ENCODE measurements at places on chromosomes 16 and 17.
A peak's percentile ranks its signal among the peaks of the same experiment; 100 is the strongest.

DNA sequence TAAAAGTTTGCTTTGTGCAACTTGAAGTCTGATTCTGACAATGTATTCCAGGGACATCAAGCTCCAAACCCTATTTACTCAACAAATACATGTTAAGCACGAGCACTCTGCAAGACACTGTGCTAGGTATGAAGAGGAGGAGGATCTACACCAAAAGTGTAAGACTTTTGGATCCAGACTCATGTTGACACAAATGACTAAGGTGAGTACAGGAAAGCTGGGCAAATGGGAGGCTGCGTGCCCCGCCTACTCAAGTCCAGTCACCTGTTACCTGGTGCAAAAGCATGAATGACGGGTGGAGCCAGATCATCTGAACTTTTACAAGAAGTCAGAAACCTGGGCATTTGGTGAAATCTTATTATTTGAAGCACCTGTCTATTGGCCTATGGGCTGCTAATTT lies 120.7 kb downstream of the ABCC12 start:
- DNase-seq: no peak

DNA sequence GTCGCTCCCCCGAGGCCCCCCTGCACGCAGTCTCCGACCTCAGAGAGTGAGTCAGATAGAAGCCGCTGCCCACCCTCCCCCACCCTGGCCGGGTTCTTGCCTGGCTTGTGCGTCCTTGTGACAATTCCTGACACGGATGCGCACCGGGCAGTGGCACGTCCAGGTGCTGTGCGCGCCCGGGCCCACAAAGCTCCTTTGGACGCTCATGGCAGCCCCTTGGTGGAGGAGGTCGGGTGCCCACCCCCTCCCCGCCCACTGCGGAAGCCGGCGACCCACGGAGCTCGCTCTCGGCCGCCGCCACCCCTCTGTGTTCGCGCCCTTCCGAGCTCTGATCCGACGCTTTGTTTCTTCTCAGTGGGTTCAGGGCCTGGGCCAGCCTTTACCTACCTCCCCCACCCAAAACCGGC lies 662 bp upstream of the TUBB3 start:
- no peak for DNase-seq

DNA sequence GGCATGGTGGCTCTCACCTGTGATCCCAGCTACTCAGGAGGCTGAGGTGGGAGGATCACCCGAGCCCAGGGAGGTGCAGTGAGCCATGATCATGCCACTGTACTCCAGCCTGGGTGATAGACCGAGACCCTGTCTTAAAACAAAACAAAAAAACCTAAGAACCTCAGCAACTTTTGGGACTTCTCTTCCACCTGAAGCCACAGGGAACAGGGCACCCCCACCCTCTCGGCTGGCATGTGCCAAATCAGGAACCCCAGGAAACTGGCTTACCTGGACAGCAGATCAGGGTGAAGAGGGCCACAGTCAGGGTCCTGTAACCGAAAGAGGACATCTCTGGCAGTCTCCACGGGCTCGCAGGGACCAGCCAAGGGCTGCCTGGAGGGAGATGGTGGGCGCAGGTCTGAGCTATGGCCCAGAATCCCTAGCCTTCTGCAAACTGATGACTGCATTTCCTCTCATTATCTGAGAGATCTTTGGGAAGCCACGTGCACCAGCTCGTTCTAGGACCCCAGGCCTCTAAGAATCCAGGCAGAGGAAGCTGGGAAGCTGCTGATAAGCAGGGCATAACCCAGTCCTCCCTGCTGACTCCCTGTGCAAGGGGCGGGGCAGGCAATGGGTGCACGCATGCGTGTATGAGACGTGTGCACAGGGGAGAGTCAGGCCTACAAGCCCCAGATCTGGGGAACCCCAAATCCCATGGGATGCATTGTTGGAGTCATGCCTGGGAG lies 8.4 kb downstream of the PRR29 start:
- no peak for DNase-seq

- no peak for DNase-seq
Measured at GRCh38 chr16:56795011-56795410, 65.1 kb downstream of the NUP93 start.

DNA sequence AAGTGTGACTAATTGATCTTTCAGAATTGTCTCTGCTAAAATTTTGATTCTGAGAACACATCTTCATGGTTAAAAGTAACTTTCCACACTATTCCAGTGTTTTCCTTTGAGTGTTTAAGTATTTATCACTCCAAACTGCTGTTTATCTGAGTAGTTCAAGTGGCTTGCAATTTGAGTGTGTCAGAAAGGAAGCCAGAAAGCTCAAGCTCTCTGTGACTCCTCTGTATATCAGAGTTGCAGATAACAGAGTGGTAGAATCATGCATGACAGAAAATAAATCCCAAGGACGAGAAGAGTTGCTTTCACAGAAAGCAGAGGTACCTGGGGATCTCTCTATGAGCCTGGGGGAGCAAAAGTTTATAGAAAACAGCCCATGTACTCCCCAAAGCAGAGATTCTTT lies 130.0 kb downstream of the CYB561 start:
- DNase-seq: no peak

GRCh38 chr17:60139438-60140285 lies 10.1 kb upstream of the CA4 start:
- DNase-seq: no peak

DNA sequence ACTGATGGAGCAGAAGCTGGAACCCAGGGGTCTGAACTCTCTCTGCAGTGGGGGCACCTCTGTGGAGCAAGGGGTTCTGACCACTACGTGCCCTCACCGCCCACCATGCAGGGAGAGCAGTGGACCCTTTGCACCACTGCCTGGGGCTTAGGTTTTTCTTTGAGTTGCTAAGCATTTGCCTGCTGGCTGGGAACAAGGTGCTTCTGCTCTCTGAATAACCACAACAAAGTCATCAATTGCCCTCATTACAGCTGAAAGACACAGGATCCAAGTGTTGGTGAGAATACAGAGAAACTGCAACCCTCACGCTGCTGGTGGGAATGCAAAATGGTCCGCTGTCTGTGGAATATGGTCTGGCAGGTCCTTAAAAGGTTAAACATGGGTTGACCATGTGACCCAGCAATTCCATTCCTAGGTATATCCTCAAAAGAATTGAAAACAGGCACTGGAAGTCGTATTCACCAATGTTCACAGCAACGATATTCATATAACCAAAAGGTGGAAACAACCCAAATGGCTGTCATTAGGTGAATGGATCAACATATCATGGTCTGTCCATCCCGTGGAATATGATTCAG lies 22.8 kb downstream of the NLRC3 start:
- DNase-seq: no peak

DNA sequence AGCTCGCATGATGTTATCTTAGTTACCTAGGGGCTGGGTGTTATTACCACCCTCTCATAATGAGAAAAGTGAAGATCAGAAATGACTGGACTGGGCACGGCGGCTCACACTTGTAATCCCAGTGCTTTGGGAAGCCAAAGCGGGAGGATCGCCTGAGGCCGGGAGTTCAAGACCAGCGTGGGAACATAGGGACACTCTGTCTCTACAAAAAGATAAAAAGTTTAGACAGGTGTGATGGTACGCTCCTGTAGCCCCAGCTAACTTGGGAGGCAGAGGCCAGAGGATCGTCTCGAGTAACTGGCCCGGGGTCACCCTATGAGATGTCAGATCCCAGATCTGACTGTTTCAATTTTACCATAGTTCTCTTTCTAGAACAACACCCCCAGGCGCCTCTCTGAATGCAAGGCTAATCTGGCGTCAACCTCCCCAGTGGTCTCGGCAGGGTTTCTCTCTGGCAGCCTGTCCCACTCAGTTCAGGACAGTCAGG lies 1.9 kb upstream of the CCDC102A start:
- no peak for DNase-seq

- DNase-seq: no peak
Measured at GRCh38 chr16:10940501-10941079, 1.7 kb downstream of the DEXI start.

DNA sequence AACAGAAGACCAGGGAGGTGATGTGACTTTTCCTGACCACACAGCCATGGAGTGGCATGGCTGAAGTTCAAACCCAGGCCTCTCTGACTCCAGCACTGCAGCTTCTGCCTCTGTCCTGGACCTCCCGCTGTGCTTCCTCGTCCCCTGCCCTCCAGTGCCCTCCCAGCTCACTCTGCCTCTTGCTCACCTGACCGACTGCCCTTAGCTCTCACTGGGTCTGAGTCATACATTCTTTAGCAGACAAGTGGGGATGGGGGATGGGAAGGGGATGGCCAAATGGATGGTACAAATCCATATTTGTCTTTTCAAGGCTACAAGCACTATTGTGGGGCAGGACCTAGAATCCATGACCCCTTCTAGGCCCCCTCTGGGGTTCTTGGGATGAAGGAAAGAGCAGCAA lies 33.0 kb downstream of the PITPNM3 start:
- no peak for DNase-seq

DNA sequence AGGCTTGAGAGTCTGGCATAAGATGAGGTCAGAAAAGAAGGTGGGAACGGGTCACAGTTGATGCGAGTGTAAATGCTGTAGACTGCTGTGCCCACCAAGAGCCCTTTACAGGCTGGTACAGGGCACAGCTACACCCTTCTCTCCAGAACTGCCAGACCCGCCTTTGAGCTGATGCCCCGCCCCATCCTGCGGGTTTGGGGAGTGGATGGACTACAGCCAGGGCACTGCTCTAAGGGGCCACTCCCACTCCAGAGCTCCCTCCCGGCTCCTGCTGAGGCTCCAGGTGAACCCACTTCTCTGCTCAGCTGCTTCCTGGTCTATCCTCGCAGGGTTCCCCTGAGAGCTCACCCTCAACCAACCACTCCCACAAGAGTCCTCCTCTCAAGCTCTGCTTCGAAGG lies 12.3 kb downstream of the MEIOB start:
- DNase-seq: no peak

DNA sequence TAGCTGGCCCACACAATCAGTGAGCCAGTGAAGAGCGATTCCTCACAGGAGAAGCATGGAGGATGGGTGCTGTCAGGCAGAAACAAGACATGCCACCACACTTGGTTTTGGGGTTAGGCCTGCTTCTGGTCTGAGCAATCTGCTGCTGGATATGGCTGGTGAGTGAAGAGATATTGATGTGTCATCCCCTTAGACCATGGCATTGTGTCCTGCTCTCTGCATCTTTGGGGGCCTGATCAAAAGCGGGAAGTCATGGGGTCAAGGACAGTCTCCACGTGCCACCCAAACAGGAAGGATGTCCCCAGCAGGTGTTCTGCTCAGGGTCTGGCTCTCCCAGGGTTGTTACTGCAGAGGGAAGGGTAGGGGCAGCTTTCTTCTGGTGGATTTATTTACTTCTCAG lies 140.7 kb downstream of the PRKCB start:
- DNase-seq: no peak

GRCh38 chr17:82428546-82428945 lies 10.2 kb upstream of the OGFOD3 start:
- DNase-seq: no peak

DNA sequence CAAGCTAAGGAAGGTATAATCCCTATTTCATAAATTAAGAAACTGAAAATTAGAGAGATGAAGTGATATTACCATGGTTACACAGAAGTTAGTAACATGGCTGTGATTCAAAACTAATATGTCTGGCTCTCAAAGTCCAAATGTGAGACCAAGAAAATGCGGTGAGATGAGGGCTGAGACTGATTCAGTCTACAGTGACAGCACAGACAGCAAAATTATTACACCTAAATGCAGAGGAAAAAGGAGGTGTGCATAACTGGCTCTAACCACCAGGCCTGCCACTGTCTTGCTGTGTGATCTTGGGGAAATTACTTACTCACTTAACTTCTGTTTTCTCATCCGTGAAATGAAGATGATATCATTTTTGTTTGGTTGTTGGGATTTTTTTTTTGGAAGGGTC lies 270.0 kb upstream of the SOX9 start:
- DNase-seq: no peak

DNA sequence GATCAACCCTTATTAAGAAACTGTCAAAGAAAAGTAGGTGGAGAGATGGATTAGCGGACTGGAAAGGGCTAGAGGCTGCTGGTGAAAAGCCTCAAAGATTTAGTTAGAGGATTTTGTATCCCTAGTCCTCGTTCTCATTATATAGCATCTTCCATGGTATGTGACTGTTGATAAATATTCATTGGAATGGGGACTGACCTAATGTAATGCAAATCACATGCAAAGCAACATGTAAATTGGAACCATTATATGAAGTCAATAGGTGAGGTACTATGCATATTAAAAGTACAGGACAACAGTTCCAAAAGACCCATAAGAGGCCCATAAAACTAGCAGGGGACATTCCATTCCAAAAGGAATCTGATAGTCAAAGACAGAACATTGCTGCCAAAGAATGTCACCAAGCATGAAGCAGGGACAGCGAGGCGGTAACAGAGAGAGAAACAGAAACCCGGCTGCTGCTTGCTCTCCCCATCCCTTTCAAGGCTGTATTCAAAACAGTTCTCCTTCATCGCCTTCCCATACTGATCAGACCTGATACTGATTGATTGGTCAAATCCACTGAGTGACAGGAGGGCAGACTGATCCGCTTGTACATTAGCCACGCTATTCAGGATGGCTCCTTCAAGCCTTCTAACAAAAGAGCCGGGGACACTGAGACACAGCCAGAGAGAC lies 44.5 kb downstream of the SOX9 start:
- DNase-seq: no peak

- DNase-seq: no peak
Measured at GRCh38 chr17:10285896-10286295, 86.9 kb downstream of the MYH13 start.

GRCh38 chr16:17154981-17155380 lies 315.8 kb downstream of the XYLT1 start:
- DNase-seq: no peak

- DNase-seq: no peak
Measured at GRCh38 chr16:66358231-66358630, 8.3 kb upstream of the CDH5 start.

DNA sequence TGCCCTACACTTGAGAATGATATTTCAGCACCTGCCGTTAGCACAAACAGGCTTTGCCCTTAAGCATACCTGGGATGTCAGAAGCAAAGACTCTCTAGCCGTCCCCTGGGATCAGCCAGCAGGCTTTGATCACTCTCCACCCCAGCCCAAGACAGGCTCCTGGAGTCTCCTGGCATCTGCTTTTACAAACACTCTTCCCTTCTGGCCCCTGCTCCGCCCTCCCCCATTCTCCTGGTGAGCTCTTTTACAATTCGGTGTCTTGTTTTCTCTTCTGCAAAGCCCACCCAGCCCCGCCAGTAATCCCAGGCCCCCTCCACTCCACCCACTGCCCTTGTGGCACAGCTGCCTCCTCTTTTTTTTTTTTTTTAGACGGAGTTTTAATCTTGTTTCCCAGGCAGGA lies 50.4 kb downstream of the KATNIP start:
- DNase-seq: peak; percentile 33

DNA sequence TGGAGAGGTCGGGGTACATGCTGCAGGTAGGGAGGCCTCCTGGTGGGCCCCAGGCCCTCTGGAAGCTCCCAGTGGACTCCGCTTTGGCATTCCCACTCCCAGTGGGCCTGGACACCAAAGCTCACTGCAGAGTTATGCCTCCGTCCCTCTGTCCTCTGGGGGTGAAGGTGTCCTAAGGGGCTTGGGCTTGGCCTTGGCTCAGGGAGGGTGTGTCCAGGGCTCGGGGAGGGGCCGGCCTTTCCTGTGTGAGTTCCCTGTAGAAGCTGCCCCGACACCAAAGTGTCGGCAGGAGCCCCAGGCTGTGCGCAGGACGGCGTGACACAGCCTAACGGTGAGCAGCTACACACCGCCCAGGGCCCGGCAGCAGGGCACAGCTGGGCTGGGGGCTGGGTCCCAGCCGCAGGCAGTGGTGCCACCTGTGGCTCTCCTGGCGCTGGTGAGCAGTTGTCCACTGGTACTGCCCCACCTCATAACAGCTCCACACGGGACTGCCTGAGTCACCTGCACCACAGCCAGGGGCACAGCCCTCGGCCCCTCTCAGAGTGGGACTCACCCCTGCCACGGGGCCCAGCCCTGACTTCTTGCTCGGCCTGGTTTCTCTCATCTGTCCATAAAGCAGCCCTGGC lies 6.1 kb downstream of the TEPSIN start:
- DNase-seq: no peak
